ENCODE measurements at places on chromosomes 5 and 9.

DNA sequence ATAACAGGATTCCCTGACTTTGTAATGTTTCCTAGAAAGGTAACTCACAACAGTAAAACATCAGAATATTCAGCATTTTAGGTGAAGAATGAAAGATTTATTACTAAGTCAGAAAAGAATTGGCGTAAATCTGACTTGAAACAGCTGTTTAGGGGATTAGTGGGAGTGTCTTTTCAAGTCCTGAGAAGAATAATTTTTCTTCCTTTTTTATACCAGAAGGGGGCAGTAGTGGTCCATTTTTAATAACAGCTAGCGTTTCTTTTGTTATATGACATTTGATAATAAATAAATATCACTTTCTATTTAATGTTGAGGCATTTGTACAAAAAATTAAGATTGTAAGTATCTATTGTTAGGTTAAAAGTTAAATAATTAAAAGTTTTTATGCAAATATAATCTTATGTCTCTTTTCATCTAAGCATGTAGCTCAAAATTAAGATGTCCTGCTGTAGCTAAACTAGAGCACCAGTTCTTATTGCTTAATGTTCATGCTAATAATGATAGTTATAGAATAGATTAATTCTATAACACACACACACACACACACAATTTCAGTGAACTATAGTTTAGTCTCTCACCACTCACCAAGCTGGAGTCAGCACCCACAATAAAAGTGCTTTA lies 258.7 kb upstream of the ARRDC3 start:
- DNase-seq: peak; percentile 22

DNA sequence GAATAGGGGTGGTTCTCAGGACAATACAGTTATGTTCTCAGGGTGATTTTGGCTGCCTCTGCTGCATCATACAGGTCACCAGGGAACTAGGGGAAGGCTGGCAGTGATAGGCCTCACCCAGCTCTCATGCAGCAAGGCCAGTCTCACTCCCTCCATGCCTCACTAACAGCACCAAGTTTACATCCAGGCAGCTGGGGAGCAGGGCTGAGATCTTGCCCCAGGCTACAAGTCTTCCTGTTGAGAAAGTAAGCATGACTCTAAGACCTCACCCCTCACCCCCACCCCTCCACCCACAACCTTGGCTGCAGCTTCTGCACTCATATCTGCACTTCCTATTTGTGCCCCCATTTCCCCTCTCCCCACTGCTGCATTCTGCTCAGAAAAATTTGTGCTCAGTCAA lies 481.2 kb downstream of the ACTL7B start:
- DNase-seq: no peak

DNA sequence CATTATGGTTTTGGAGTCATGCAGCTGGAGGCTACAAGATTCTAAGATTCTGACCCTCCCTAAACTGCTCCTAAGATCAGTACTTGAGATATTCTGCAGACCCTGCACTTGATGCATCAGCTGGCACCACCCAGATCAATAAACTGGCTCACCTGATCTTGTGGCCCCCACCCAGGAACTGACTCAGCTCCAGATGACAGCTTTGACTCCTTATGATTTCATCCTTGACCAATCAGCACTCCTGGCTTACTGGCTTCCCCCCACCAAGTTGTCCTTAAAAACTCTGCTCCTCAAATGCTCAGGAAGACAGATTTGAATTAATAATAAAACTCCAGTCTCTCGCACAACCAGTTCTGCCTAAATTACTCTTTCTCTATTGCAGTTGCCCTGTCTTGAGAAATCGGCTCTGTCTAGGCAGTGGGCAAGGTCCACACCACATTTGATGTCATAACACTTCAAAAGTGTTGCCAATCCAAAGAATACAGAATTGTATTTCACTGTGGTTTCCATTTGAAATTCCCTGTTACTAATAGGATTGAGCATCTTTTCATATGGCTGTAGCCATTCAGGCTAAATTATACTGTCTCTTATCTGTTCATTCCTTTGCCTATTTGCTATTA lies 14.8 kb upstream of the SLC30A5 start:
- no peak for DNase-seq

DNA sequence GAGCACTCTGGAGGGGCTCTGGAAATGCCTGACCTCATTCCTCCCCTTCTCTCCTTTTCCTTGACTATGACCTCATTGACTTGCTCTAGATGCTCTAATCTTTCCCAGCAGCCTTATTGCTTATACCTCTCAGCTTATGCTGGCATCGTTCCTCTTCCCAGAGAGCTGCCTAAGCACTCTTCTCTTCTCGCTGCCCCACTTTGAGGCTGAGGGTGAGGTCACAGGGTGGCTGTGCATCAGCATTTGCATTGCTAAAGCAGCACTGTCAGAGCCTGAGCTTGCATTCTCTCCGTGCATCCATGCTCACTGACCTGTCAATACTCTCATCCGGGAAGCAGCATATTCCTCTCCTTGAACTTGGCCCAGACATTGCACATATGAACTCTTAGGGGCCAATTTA lies 96.4 kb upstream of the NTRK2 start:
- no peak for DNase-seq

DNA sequence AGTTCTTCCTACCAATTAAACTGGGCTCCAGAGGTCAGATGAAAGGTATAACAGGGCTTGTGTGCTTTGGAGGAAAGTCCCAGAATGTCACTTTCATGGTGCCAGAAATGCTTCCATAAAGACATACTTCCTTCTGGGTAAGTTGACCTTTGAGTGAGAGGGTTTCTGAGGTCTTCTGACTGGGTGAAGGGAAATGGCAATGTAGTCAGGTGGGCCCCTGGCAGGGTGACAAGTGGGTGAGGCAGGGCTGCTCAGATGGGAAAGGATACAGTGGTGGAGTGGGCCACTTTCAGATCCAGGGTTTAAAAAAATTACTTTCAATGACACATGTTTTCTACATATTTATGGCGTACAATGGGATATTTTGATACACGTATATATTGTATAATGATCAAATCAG lies 136.5 kb upstream of the PITX1 start:
- DNase-seq: no peak

- DNase-seq: no peak
Measured at GRCh38 chr5:103804711-103805110, 242.1 kb upstream of the NUDT12 start.

GRCh38 chr9:108516391-108516790 lies 339.4 kb downstream of the ACTL7B start:
- no peak for DNase-seq

DNA sequence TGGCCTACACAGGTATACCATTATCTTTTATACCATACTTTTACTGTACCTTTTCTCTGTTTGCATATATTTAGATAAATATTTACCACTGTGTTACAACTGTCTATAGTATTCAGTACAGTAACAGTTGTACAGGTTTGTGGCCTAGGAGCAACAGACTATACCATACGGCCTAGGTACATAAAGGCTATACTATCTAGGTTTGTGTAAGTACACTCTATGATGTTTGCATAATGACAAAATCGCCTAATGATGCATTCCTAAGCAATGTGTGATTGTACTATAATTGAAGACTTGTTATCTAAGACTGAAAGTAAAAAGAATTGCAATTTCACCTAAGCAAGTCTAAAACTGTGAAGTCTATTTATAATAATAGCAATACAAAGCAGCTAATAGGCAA lies 3.9 kb downstream of the C9orf72 start:
- no peak for DNase-seq

- DNase-seq: no peak
Measured at GRCh38 chr9:136141682-136142413, 23.2 kb upstream of the TMEM250 start.

DNA sequence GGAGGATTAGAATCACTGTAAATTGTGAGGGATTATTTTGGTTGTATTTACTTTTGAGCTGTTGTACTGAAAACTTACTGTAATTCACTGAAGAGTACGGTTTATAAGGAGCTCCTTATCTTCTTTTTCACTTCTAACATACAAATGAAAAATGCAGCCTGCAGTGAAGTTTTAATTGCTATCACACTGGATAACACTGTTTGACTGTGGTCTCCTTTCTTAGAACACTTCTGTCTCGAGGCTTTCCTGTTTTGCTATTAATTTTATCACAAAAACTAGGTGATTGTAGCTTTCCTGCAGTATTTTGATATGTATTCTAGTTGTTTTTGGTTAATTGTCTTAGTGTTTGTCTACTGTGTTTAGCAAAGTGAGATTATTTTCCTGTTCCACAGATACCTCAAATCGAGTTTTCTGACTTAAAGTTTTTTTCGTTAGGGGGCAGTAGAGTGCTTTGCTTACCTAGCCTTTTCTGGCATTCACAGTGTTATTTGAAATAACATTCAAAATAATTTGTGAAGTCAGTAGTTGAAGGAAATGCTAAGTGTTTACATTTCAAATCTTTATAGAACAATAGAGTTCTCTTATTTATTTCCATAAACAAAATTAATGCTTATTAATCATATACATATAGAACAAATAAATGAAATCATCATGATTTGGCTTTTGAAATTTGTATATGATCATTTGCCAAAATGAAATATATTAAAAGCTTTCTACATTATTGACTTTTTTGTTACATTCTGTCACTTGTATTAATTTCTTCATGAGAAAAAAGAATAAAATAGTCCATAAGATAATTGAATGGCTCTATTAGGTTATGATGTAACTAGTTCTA lies 52.9 kb downstream of the COMMD10 start:
- peak; percentile 71 for DNase-seq

- no peak for DNase-seq
Measured at GRCh38 chr5:134576386-134577021, 51.0 kb downstream of the JADE2 start.

GRCh38 chr5:56291079-56291643 lies 58.0 kb upstream of the ANKRD55 start:
- no peak for DNase-seq

GRCh38 chr5:59161221-59162105 lies 578.6 kb downstream of the RAB3C start:
- no peak for DNase-seq

- no peak for DNase-seq
Measured at GRCh38 chr9:135344523-135344901, 135.1 kb upstream of the PPP1R26 start.

- no peak for DNase-seq
Measured at GRCh38 chr5:53607886-53608285, 47.4 kb downstream of the NDUFS4 start.

DNA sequence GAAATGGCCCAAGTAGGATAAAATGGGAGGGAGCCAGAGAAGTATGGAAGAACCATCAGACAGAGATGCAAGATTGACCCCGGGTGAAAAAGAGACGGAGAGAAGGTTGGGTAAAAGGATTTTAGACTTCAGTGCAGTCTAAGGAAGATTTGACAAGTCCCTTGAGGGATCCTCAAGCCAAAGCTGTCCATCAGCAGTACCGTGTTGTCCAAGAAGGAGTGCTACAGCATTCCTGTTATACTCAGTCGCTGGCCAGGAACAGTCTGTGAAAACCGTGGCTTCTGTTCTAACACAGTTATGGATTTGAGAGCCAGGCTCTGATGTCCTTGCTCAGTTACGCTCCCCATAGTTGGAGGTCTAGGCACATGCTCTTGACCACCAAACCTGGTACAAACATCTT lies 383.9 kb upstream of the DAB2 start:
- no peak for DNase-seq

DNA sequence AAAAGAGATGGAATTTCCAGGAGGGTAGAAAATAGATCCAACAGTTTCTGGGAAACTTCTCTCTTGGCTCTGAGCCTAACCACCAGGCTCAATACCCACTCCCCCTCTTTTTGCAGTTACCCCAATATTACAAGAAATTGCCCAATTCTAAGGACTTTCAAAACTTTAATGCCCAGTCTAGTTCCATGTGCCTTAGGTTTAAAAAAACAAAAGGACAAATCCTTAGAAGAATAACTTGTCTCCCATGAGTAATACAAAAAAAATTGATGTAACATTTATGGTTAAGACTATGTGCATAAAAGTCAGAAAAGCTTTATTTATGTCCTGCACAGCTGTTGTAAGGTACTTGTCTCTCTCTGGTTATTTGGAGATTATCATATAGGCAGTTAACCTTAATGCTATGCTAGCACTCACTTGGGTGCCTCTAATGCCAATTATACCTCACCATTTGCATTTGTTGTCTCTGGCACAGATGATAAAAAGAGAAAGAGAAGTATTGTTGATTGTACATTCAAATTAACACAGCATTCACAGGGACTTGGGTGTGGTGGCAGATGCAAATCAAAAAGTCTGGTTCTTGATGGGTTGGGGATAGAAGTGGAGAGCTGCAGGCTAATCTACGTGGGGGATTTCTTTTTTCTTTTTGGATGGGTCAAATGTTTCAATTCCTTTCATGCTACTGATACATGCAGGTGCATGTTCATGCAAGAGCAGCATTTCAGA lies 159.4 kb downstream of the PIK3R1 start:
- no peak for DNase-seq

- no peak for DNase-seq
Measured at GRCh38 chr5:158277276-158277675, 418.3 kb upstream of the CLINT1 start.

DNA sequence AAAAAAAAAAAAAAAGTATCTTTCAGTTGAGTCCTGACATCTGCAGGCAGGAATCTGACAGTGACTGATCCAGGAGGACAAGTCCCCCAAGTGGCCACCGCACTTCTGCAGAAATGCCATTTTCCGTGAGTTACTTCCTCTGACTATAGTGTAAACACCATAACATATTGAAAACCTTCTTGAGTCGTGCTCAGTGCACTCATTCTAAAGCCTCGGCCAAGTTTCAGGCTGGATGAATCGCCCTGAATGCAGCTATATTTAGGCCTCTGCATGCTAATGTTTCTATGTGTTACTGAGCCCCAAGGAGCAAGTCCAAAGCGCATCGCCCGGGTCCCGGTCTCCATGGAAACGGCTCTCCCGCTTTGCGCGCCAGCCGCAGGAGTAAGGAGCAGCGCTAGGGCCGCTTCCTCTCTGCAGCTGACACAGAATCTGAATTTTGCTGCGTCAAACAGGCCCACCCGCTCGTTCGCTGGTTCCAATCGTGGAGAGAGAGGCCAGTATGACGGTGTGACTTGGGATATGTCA lies 335.4 kb downstream of the MSX2 start:
- peak; percentile 67 for DNase-seq

DNA sequence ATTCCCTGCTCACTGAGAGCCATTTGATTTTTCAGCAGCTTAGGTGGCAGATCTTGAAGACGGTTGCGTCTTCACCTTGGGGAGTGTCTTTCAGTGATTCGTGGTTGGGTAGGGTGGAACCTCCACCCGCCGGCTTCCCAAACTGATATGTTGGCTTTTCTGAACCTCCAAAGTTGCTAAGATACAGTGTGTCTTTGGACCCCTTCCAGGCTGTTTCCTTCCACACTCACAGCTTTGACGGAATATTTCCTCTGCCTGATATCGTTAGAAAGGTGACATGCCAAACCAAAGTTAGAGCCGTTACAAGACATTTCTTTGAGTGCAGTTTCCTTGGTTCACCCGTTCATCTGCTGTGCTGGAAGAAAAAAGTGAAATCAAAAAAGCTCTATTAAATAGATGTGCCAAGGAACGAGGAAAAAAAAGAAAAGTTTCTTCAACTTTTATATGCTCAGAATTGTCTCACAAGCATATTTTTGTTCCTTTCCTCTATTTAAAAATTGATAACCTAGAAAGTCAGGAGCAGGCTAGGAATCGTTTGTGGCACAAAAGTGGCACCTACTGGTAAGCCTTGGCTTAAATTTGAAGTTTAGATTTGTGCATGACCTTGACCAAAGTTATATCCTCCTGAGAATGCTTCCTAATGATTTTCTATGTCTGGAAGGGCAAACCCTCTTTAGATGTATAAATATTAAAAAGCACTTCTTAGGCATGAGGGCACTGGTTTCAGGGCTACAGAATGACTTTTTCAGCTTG lies 270.7 kb upstream of the WWC1 start:
- DNase-seq: peak; percentile 14
